Glutamatergic neuron (in vitro differentiated cells): ENCODE measurements at places on chromosomes 2 and 18. TPM values are rescaled to one million over a fixed set of nuclear protein-coding genes. Genes with fewer than 3 reads are reported as not detected.

PLCD4 gene
- total RNA-seq = 1.9 TPM

DCC gene
- 5.6 TPM for total RNA-seq

APLF gene
- 4.4 TPM for total RNA-seq

PKDCC gene
- 959 TPM for total RNA-seq

ATP6V1C2 gene
- total RNA-seq = not detected

CDCA7 gene
- total RNA-seq = 3.2 TPM

PARD6G gene
- 25.2 TPM for total RNA-seq

VWA3B gene
- total RNA-seq = not detected
